ENCODE measurements at places on chromosomes 4 and X.

- no peak for DNase-seq
Measured at GRCh38 chrX:19005909-19006308, 22.0 kb upstream of the PHKA2 start.

DNA sequence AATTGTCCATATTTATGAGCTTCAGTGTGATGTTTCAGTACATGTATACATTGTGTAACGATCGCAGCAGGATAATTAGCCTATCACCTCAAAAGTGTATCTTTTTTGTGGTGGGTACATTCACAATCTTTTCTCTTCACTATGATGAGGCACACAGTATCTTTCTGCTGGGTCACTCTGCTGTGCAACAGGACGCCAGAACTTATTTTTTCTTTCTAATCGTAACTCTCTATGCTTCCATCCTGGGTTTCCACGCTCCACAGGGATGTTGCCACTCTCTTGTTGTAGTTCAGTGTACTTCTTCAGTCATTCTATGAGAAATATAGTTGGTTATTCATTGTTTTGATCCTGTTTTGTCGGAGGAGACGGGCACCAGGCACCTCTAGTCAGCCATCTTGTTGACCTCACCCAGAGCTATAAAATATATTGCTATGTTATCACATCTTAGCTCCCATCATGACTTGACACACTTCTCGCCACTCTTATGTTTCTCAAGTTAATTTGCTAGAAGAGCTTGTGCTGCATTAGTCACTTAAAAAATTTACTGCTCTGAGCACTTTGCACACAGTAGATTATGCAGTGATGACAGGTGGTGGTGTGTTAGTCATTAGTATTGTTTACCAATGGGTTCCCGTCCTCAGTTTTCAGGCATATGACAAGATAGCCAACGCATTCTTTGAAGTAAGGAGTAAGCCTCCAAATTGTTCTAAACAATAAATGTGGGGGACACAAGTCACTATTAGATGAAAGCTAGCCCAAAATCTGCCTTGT is 1002.7 kb upstream of the PCDH7 start:
- DNase-seq, result no peak

GRCh38 chrX:57422790-57423189 is 136.3 kb downstream of the FAAH2 start:
- DNase-seq, result no peak

DNA sequence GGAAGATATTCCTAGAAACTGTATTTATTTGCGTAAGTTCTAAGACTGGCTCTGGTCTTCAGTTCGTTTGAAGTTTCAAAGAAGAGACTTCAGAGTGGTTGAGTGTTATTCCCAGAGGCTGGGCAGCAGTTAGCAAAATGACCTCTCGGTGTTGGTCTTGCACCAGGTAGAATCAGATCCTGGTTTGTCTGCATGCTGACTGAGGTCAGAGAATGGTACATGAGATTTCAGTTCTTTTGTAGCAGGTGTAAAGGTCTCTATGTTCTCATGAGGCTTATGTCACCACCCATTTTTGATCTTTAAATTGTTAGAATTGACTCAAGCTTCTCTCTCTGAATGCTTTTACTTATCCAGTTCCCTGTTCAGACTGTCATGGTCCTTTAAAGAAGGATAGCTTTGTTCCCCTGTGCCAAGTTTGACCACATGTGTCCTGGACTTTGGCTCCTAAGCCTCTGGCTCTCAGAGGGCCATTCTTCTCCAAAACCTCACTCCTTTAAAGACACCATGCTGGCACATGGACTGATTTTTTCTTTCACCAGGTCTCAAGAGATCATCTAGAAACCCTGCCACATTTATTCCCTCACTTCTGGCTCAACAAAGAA is 355.8 kb upstream of the BOD1L1 start:
- no peak for DNase-seq

DNA sequence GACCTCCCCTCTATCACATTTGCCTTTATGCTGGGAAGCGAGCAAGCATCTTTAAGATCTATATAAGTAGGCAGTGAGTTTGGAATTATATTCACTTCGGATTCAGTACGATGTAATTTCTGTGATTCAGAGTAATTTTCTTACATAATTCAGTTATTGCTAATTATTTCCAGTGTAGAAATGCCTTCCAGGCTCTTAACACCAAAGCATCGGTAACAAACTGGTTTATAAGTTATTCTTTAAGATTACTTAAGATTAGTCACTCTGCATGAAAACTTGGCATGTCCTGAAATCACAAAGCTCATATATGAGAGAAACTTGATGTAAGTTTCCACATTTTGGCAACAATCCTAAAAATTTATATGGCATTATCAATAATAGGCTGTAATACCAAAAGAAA is 120.8 kb downstream of the ADAMTS3 start:
- no peak for DNase-seq
